Substantia nigra (tissue), 51 donors: ENCODE measurements at places on chromosomes 3 and 15.

DNA sequence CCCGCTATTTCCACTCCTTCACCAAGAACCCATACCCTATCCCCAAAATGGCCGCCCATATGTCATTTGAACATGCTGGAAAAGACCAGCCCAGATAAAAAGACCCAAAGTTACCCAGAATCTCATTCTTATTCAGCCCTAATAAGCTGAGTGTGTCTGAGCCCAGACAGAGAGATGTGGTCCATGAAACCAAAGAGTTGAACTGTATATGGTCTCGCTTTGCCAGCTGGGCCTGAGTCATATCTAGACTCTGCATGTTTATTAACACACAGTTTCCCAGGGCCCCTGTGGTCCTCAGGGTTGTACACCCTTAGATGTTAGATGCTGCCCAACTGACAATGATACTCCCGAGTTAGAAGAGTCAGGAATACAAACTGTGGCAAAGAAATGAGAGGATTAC is 201.9 kb upstream of the STRIT1 start:
- DNase-seq = no peak

GRCh38 chr3:111737047-111737705 is 121.9 kb upstream of the PHLDB2 start:
- no peak for DNase-seq

GRCh38 chr15:39588531-39589192 is 7.8 kb downstream of the THBS1 start:
- no peak for DNase-seq

GRCh38 chr3:10781981-10782380 is 34.0 kb upstream of the SLC6A11 start:
- DNase-seq = no peak

- no peak for DNase-seq
Observed at GRCh38 chr15:84816694-84817465, at the start of gene ALPK3. TSS of gene ALPK3 (plus strand) at chr15:84817356. CDS start at chr15:84817453, 97 bp downstream.

DNA sequence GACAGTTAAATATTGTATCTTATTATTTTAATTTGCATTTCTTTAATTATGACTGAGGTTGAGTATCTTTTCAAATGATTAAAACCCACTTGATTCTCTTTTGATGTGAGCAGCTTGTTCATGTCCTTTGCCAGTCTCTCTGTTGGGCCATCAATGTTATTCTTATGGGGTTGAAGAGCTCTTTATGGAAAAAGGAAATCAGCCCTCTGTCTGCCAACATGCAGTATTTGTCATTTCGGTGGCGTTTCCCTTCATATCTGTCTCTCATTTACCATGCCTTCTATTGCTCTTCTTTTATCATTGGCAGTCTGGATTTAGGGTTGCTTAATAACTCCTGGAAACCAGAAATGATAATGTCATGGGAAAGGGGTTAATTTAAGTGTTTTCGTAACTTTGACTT is 340.7 kb upstream of the DNAJC19 start:
- DNase-seq = no peak

DNA sequence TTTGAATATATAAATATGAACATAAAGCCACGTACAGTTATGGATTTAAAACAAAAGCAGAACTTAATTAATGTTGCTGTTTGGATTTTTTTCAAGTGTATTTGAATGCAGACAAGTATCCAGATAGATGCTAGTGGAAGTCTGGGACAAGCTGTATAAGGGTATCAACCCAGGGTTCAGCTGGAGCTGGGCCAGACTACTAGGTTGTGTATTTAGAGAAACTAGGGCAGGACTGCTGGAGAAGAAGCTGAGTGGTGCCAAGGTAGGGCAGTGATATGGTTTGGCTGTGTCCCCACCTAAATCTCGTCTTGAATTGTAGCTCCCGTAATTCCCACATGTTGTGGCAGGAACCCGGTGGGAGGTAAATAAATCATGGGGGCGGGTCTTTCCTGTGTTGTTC is 189.8 kb upstream of the CTDSPL start:
- DNase-seq = no peak
